ENCODE measurements at places on chromosomes 3 and 15. TPM values are rescaled to one million over a fixed set of nuclear protein-coding genes. Genes with fewer than 3 reads are reported as not detected.

DNA sequence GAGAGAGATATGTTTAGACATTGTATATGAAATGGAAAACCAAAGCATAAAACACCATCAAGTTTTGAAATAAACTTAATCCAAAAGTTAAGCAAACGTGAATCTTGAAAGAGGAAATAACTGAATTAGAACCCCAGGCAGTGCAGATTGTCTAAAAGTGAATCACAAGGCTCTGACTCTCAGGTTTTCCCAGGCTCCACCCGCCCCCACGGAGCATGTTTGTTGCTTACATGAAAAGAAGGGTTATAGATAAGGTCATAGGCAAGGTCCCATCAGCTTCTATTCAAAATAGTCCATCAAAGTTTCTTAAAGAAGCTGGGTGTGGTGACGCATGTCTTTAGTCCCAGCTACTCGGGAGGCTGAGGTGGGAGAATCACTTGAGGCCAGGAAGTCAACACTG lies 29.0 kb upstream of the SLMAP start:
- H3K4me3 ChIP-seq, result no peak overlapping the region
- no peak for DNase-seq
- H3K27ac ChIP-seq, result no peak overlapping the region
- H3K4me1 ChIP-seq, result no peaks in the 10 kb centered on the region
- H3K36me3 ChIP-seq, result no peaks in the 10 kb centered on the region

Gene UBE2Q2
- 39.2 TPM for total RNA-seq

Gene TIPIN
- total RNA-seq, result 19.7 TPM

Gene EPHA6
- 0.57 TPM for total RNA-seq

Gene ERICH6
- total RNA-seq, result 0.28 TPM

GRCh38 chr15:63436872-63437375 lies 55.3 kb upstream of the CA12 start:
- no peaks in the 10 kb centered on the region for H3K4me1 ChIP-seq
- no peak overlapping the region for H3K4me3 ChIP-seq
- H3K27ac ChIP-seq, result no peak overlapping the region

DNA sequence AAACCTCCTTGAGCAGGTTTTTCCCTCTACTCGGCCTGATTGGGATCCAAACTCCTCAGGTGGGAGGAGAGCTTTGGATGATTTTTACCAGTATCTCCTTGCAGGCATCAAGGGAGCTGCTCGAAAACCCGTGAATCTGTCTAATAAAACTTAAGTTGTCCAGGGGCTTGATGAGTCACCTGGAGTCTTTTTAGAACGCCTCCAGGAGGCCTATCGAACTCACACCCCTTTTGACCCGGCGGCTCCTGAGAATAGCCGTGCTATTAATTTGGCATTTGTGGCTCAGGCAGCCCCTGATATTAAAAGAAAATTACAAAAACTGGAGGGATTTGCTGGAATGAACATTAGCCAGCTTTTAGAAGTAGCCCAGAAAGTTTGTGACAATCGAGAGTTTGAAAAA lies 41.6 kb downstream of the ZBTB11 start:
- no peaks in the 10 kb centered on the region for H3K36me3 ChIP-seq
- no peak overlapping the region for H3K27ac ChIP-seq
- no peak for DNase-seq
- 0 out of 2 replicates have a peak, but pooled peaks cover 2% of the 10 kb centered on the region for H3K4me1 ChIP-seq
- H3K27me3 ChIP-seq, result no peaks in the 10 kb centered on the region

GRCh38 chr15:39411102-39411989 lies 169.5 kb upstream of the THBS1 start:
- no peaks in the 10 kb centered on the region for H3K27me3 ChIP-seq
- H3K36me3 ChIP-seq, result no peaks in the 10 kb centered on the region
- no peak for DNase-seq
- H3K4me3 ChIP-seq, result no peak overlapping the region
- no peak overlapping the region for H3K27ac ChIP-seq

GRCh38 chr3:171028025-171028778 lies 1.7 kb upstream of the SLC2A2 start:
- DNase-seq, result no peak
- no peak overlapping the region for H3K27ac ChIP-seq
- no peak overlapping the region for H3K4me3 ChIP-seq
- H3K4me1 ChIP-seq, result no peaks in the 10 kb centered on the region
- H3K36me3 ChIP-seq, result no peaks in the 10 kb centered on the region

DNA sequence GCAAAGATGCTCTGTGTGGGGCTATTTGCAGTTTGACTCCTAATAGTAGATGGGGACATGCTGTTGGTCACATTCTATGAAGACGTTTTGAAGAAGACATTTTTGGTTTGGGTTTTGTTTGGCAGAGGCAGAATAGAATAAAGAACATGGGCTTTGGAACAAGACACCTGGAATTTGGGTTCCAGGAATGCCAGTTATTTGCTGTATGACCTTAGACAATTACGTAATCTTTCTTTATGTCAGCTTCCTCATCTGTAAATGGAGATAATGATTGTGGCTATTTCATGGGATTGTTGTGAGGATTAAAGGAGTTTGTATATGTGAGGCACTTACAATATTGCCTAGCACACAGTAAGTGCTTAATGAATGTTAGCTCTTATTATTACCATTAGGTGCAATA lies 91.6 kb downstream of the MESD start:
- no peak for DNase-seq
- H3K27me3 ChIP-seq, result no peaks in the 10 kb centered on the region
- no peak overlapping the region for H3K4me3 ChIP-seq

Gene MLF1
- 51.4 TPM for total RNA-seq

Gene MTHFS
- total RNA-seq, result 50.0 TPM

GRCh38 chr3:35320646-35321407 lies 318.5 kb upstream of the ARPP21 start:
- no peak overlapping the region for H3K4me3 ChIP-seq
- no peak overlapping the region for H3K27ac ChIP-seq
- H3K36me3 ChIP-seq, result no peaks in the 10 kb centered on the region
- H3K27me3 ChIP-seq, result no peaks in the 10 kb centered on the region
- DNase-seq, result no peak

Gene FOXL2NB
- 11.4 TPM for total RNA-seq

DNA sequence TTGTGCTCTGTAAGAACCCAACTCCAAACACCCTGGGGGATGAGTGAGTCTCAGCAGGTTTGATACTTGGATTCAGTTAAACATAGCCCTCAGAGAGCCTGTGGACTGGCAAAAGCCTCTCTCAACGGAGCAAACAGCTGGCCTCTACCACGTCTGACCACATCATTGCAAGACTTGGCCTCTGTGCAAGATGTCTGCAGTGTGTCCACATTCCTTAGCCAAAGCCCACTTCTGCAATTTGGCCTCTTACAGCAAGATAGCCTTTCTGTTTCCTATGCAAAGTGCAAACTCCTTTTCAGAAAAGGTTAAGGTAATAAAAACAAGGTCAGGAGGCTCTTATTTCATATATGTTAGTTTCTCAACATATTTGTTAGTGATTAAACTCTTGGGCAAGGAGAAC lies 27.9 kb downstream of the FBN1 start:
- H3K4me1 ChIP-seq, result no peaks in the 10 kb centered on the region
- no peak overlapping the region for H3K4me3 ChIP-seq
- no peaks in the 10 kb centered on the region for H3K36me3 ChIP-seq
- H3K27me3 ChIP-seq, result no peaks in the 10 kb centered on the region
- H3K27ac ChIP-seq, result no peak overlapping the region
- no peak for DNase-seq

- DNase-seq, result no peak
- no peaks in the 10 kb centered on the region for H3K36me3 ChIP-seq
- no peak overlapping the region for H3K4me3 ChIP-seq
- H3K27me3 ChIP-seq, result no peaks in the 10 kb centered on the region
- H3K4me1 ChIP-seq, result no peaks in the 10 kb centered on the region
Measured at GRCh38 chr3:140499114-140499757, 178.6 kb upstream of the TRIM42 start.

Gene MORC1
- not detected for total RNA-seq

DNA sequence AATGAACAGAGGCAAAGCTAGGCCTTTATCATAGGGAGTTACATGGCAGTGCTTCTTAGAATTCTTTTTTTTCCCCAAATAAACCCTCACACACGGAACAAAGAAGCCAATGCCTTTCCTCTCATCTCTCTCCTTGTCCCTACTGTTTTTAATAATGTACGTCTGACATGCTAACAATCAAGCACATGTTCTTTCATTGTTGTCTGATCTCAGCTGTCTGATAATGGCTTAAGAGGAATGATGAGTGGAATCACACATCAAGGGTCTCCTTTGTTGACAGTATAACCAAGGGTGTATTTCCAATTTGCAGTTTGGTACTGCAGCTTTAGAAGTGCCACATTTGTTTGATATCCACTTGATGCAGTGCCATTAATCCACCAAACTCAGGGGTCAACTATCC lies 34.8 kb upstream of the EPHA3 start:
- H3K36me3 ChIP-seq, result no peaks in the 10 kb centered on the region
- no peak overlapping the region for H3K27ac ChIP-seq
- H3K4me1 ChIP-seq, result no peaks in the 10 kb centered on the region
- no peak for DNase-seq

GRCh38 chr3:110311541-110311940 lies 760.1 kb upstream of the NECTIN3 start:
- H3K4me1 ChIP-seq, result no peaks in the 10 kb centered on the region
- no peaks in the 10 kb centered on the region for H3K27me3 ChIP-seq
- H3K27ac ChIP-seq, result no peak overlapping the region
- DNase-seq, result no peak

- H3K4me3 ChIP-seq, result no peak overlapping the region
- H3K27ac ChIP-seq, result no peak overlapping the region
- H3K4me1 ChIP-seq, result no peaks in the 10 kb centered on the region
- no peaks in the 10 kb centered on the region for H3K36me3 ChIP-seq
- no peak for DNase-seq
Measured at GRCh38 chr3:51681453-51681852, 10.4 kb downstream of the TEX264 start.

DNA sequence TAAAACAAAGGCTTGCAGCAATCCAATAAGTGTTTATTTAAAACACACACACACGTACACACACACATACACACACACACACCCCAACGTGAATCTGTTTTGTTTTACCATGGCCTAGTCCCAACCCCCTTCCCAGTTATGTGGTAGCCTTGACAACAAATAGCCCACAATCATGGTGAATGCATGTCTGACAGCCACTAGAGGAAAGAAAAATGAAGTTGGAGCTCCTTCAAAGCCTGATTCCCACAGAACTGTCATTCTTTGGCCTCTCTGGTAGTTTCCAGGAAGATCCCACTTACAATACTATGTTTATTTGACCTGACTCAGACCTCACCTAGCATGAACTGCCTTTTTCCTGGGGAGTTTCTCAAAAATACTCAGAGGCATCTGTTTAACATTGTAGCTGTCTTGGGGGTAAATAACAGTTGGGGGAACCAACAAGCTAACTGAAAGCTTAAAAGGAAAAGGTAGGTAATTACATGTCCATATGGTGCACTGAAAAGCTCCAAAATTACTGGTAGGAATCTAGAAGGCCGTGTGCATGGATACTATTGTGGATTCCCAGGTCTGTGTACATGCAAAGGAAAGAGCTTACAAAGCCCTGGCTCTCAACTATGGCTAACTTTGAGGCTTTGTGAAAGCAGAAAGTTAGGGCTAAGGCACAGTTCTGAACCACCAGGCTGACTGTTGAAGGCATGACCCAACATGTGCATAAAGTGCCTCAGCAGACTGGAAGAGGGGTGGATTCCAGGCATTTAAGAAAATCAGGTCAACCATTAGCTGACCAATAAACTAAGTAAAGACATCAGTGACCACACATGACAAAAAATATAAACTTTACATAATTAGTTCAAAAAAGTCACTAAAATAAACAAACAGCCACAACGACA lies 65.3 kb downstream of the FAIM start:
- H3K27me3 ChIP-seq, result no peaks in the 10 kb centered on the region
- no peak overlapping the region for H3K27ac ChIP-seq
- no peaks in the 10 kb centered on the region for H3K36me3 ChIP-seq
- DNase-seq, result no peak
- peaks cover 2% of the 10 kb centered on the region for H3K4me1 ChIP-seq

Gene ITGB5
- 446 TPM for total RNA-seq

GRCh38 chr3:157067114-157067513 lies 92.8 kb downstream of the CCNL1 start:
- H3K4me1 ChIP-seq, result 0 out of 2 replicates have a peak, but pooled peaks cover 4% of the 10 kb centered on the region
- H3K4me3 ChIP-seq, result no peak overlapping the region
- no peak for DNase-seq
- H3K36me3 ChIP-seq, result no peaks in the 10 kb centered on the region

Gene CFAP91
- total RNA-seq, result 0.90 TPM

- H3K4me1 ChIP-seq, result no peaks in the 10 kb centered on the region
- H3K27me3 ChIP-seq, result no peaks in the 10 kb centered on the region
- no peaks in the 10 kb centered on the region for H3K36me3 ChIP-seq
- H3K4me3 ChIP-seq, result no peak overlapping the region
Measured at GRCh38 chr15:84611631-84612030, 10.8 kb downstream of the ZSCAN2 start.

DNA sequence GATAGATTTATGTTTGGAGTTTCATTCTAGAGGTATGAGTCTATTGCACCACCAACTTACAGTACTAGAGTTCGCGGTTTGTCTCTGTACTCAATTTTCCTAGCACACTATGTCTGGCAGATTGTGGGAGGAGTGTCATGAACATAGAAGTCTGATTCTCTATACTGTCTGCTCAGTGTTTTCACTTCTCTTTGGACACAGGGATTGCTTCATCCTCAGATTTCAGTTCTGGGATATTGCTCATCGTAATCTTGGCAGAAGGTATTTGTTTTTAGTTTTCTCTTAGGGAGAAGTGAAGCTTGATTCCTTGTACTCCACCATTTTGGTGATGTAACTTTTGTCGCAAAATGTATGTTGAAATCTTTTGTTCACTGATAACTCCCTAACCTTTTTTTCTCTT lies 27.8 kb upstream of the AZI2 start:
- H3K4me3 ChIP-seq, result no peak overlapping the region
- no peak overlapping the region for H3K27ac ChIP-seq
- H3K36me3 ChIP-seq, result no peaks in the 10 kb centered on the region
- no peaks in the 10 kb centered on the region for H3K4me1 ChIP-seq
- no peaks in the 10 kb centered on the region for H3K27me3 ChIP-seq
- no peak for DNase-seq

- DNase-seq, result no peak
- H3K36me3 ChIP-seq, result no peaks in the 10 kb centered on the region
Measured at GRCh38 chr15:39631357-39631756, 50.5 kb downstream of the THBS1 start.

DNA sequence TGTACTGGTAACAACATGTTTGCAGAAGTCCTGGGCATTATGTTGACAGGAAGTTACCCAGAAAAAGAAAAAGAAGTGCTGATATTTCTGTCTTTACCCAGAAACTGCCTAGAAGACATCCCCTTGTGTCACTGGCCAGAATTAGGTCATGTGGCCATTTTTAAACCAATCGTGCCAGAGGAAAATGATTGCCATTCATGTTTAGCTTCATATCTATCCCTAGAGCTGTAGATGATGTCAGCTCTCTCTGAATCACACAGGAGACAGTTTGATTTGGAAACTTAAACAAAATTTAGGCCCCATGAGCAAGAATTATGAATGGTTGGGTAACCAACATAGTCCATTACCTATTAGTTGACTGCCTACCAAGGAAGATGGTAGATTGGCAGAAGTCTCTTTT lies 8.9 kb upstream of the PLOD2 start:
- H3K27me3 ChIP-seq, result no peaks in the 10 kb centered on the region
- peak overlapping the region; percentile 32 for H3K27ac ChIP-seq
- H3K36me3 ChIP-seq, result no peaks in the 10 kb centered on the region
- no peak for DNase-seq
- H3K4me1 ChIP-seq, result peaks cover 35% of the 10 kb centered on the region

Gene ABTB1
- 6.9 TPM for total RNA-seq

All from Panc1 (cell line).